ENCODE measurements at places on chromosomes 16 and 17. TPM values are rescaled to one million over a fixed set of nuclear protein-coding genes. Genes with fewer than 3 reads are reported as not detected.

Gene ABCA3
- not detected for total RNA-seq

DNA sequence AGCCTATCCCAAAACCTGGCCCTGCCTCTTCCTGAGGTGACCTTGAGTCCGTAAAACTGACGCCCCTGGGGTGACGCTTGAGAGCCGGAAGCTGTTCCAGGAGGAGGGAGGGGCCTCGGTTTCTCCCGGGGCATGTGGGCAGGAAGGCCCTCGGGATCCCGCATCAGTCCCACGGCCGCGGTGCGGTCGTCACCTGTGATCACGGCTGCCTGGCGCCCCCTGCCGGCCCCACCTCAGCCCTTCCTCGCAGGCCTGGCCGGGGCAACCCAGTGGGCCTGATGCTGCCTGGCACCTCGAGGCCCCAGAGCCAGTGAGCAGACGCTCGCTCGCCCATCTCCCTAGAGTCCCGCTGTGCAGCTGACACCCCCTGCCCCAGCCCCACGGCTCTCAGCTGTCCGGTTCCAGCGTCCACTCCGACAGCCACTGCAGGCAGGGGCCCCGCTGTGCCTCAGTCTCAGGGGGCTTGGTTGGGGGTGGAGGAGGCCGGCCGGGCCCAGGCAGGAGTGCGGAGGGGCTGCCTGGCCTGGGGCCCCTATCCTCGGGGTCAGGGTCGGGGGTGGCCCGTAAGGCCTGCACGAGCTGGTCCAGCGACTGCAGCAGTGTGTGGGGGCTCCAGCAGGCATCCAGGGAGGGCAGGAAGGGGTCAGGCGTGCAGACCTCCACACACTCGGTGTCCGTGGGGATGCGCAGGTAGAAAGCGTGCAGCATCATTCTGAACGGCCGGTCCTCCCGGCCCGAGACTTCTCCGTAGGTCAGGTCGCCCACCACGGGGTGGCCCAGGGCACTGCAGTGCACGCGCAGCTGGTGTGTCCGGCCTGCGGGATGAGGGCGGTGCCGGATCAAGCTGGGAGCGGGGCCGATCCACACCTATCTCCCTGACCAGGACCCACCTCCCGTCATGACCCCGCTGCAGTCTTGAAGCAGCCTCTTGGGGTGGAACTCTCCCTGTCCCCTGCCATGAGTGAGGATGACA, 2.3 kb downstream of the RPUSD1 start:
- peaks cover 58% of the 10 kb centered on the region for H3K36me3 ChIP-seq
- peaks cover 15% of the 10 kb centered on the region for H3K27me3 ChIP-seq
- peaks cover 25% of the 10 kb centered on the region for H3K4me1 ChIP-seq

DNA sequence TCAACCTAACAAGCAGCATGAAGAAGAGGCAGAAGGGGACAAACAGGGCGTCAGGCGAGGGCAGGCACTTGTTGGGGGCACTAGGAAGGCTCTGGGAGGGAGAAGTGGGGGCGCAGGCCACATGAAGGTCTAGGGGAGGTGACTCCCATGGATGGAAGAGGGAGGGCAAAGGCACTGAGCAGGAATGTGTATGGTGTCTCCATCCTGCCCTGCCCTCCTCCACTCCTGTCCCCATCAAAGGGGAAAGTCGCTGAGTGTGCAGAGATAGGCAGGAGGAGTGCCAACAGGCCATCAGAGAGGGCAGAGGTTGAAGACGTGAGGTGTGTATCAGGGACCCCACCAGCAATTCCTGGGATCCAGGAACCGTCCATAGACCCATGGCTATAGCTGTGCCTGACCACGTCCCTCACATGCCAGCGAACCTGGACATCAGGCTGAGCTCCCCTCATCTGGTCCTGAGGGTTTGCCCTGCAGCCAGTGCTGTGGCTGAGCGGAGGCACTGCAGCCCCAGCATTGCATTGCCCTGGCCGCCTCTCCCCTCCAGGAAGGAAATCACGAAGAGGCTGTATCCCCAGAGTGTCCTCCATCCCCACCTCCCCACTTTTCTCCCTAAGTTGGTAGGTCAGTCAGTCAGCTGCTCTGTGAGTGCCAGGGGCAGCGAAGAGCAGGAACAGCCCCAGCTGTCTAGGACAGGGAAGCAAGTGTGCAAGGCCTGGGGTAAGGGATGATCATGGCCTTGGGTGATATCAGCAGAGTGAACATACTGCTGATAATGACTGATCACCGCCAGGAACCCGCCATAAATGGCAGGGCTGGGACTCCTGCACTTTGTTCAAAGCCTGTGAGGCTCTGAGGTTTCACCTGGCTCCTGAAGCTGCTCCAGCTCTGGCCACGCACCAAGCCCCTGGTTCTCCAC, 6.2 kb upstream of the CYB561 start:
- DNase-seq, result no peak
- no peak overlapping the region for H3K27ac ChIP-seq
- peaks cover 18% of the 10 kb centered on the region for H3K4me1 ChIP-seq
- no peak overlapping the region for H3K4me3 ChIP-seq
- no peaks in the 10 kb centered on the region for H3K27me3 ChIP-seq

- H3K27me3 ChIP-seq, result peaks cover 31% of the 10 kb centered on the region
- no peaks in the 10 kb centered on the region for H3K36me3 ChIP-seq
- H3K4me1 ChIP-seq, result no peaks in the 10 kb centered on the region
- H3K4me3 ChIP-seq, result no peak overlapping the region
- DNase-seq, result no peak
These were observed 29.8 kb upstream of the SPPL2C start for GRCh38 chr17:45814622-45815606.

Gene GDPD3
- total RNA-seq, result 0.50 TPM

GRCh38 chr16:30665830-30666190, 7.6 kb downstream of the FBRS start:
- H3K27ac ChIP-seq, result no peak overlapping the region
- peaks cover 90% of the 10 kb centered on the region for H3K36me3 ChIP-seq
- H3K27me3 ChIP-seq, result no peaks in the 10 kb centered on the region

DNA sequence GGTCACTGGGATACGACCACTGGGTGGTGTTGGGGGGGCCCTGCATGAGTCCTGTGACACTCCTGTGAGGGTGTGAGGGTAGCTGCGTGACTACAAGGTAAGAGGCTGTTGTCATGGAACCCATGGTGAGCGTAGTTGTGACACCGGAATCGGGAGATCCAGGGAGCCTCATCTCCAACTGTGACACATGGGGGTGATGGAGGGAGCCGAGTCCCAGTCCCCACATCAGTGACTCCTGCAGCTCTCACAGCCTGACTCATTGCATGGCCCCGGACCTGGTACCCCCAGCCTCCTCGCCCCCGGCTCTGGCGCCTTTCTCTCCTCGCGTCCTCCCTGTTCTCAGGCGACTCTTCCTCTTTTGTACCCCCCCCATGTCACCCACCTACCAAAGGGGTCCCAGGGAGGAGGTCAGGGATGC, 14.2 kb downstream of the CDH16 start:
- H3K27ac ChIP-seq, result no peak overlapping the region
- DNase-seq, result no peak
- no peaks in the 10 kb centered on the region for H3K27me3 ChIP-seq
- no peak overlapping the region for H3K4me3 ChIP-seq
- peaks cover 21% of the 10 kb centered on the region for H3K4me1 ChIP-seq

GRCh38 chr17:63998050-63998720, at the start of gene PRR29:
PRR29 (plus strand) TSS chr17:63998351; CDS start chr17:63998365, 14 bp downstream.
- DNase-seq, result peak; percentile 26
- H3K27me3 ChIP-seq, result peaks cover 45% of the 10 kb centered on the region
- H3K4me3 ChIP-seq, result peak within 1 kb of the TSS; percentile 35
- no peak within 1 kb of the TSS for H3K27ac ChIP-seq
- no peaks in the 10 kb centered on the region for H3K36me3 ChIP-seq
- peaks cover 8% of the 10 kb centered on the region for H3K4me1 ChIP-seq

Gene HOXB8
- total RNA-seq, result not detected

Gene TMC7
- total RNA-seq, result 0.22 TPM

GRCh38 chr16:23676924-23677480, 1.7 kb upstream of the PLK1 start:
- H3K4me1 ChIP-seq, result peaks cover 24% of the 10 kb centered on the region
- H3K27ac ChIP-seq, result no peak overlapping the region
- DNase-seq, result no peak
- H3K4me3 ChIP-seq, result no peak overlapping the region
- no peaks in the 10 kb centered on the region for H3K27me3 ChIP-seq

DNA sequence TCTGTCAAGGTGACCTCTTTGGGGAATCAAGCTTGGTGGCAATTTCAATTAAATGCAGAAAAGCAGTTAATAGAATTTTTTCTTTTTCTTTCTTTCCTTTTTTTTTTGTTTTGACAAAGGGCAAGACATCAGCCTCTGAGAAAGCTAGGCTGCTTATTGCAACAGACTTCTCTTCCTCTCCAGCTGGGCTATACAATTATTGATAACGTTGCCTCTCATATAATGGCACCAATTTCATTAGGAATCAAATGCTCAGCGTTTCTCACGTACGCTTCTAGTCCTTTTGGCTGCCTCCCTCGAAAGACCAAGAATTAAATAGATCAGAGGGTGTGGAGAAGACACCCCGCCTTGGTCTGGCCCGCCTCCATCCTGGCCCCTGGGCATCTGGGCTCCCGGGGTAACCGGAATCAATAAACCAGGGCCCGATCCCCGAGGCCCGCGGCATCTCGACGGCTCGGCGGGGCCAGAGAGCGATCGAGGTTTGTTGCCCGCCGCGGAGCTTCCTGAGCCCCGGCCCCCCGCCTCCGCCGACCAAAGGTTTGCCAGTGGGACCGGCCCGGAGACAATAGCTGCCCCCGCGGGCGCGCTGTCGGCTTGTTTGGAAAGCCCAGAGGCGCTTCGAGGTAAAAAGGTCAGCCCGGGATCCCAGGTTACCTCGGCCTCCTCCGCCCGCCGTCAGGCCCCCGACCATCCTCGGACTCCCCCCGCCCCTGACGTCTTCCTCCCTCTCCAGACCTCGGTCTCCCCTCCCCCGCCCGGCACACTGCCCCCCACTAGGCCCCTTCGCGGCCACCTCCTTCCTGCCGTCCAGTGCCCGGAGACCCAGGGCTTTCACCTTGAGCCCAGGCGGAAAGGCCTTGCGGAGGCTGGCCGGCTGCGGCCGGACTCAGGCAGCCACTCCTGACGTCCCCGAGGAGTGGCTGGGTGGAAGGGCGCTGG, 3.9 kb downstream of the HOXB1 start:
- DNase-seq, result no peak
- no peak overlapping the region for H3K27ac ChIP-seq
- no peaks in the 10 kb centered on the region for H3K27me3 ChIP-seq
- H3K4me3 ChIP-seq, result no peak overlapping the region
- H3K4me1 ChIP-seq, result 0 out of 2 replicates have a peak, but pooled peaks cover 5% of the 10 kb centered on the region

Gene ARMC7
- 6.6 TPM for total RNA-seq

GRCh38 chr17:74864866-74865395, 5.2 kb upstream of the GRIN2C start:
- H3K27me3 ChIP-seq, result peaks cover 25% of the 10 kb centered on the region
- no peaks in the 10 kb centered on the region for H3K36me3 ChIP-seq
- H3K4me1 ChIP-seq, result peaks cover 7% of the 10 kb centered on the region
- no peak overlapping the region for H3K4me3 ChIP-seq
- H3K27ac ChIP-seq, result no peak overlapping the region

Gene HS3ST2
- not detected for total RNA-seq

Gene TEKT5
- total RNA-seq, result not detected

Gene COPZ2
- total RNA-seq, result 21.1 TPM

Gene RCVRN
- total RNA-seq, result not detected

GRCh38 chr16:81251871-81252270, 13.4 kb downstream of the BCO1 start:
- peak; percentile 85 for DNase-seq
- H3K27me3 ChIP-seq, result no peaks in the 10 kb centered on the region
- peaks cover 13% of the 10 kb centered on the region for H3K4me1 ChIP-seq
- H3K4me3 ChIP-seq, result no peak overlapping the region

DNA sequence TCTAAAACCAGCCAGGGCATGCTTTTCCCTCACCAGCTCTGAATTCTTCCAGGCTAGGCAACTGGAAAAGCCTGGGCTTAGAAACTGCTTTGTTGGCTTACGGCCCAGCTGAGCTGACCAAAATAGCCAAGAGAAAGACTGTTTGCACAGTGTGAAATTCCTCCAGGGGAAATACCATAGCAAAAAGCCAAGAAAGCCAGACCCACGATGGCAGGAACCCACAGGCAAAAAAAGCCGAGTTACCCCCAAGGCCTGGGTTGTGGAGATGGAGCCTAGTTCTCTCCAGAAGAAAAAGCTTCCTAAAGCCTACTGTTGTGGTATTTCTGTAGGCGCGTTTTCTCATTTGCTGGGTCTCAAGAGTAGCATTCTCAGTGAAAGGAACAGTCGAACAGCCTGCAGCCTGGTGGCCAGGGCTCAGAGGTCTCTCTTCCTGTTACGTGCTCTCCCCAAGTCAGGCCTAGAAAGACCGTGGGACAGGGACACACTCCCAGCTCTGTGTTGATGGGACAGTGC, 9.2 kb downstream of the SP2 start:
- H3K27me3 ChIP-seq, result no peaks in the 10 kb centered on the region
- H3K27ac ChIP-seq, result no peak overlapping the region
- H3K4me1 ChIP-seq, result peaks cover 5% of the 10 kb centered on the region
- DNase-seq, result peak; percentile 45
- H3K4me3 ChIP-seq, result no peak overlapping the region
- H3K36me3 ChIP-seq, result peaks cover 12% of the 10 kb centered on the region

Gene NPW
- not detected for total RNA-seq

- H3K27ac ChIP-seq, result no peak overlapping the region
- no peak overlapping the region for H3K4me3 ChIP-seq
- H3K36me3 ChIP-seq, result no peaks in the 10 kb centered on the region
- DNase-seq, result no peak
These were observed 102.7 kb upstream of the NOL11 start for GRCh38 chr17:67615011-67615561.

- H3K27me3 ChIP-seq, result no peaks in the 10 kb centered on the region
- no peak overlapping the region for H3K4me3 ChIP-seq
- H3K27ac ChIP-seq, result no peak overlapping the region
- peaks cover 63% of the 10 kb centered on the region for H3K36me3 ChIP-seq
- H3K4me1 ChIP-seq, result no peaks in the 10 kb centered on the region
- no peak for DNase-seq
These were observed 8.5 kb downstream of the BFAR start for GRCh38 chr16:14641206-14641605.

DNA sequence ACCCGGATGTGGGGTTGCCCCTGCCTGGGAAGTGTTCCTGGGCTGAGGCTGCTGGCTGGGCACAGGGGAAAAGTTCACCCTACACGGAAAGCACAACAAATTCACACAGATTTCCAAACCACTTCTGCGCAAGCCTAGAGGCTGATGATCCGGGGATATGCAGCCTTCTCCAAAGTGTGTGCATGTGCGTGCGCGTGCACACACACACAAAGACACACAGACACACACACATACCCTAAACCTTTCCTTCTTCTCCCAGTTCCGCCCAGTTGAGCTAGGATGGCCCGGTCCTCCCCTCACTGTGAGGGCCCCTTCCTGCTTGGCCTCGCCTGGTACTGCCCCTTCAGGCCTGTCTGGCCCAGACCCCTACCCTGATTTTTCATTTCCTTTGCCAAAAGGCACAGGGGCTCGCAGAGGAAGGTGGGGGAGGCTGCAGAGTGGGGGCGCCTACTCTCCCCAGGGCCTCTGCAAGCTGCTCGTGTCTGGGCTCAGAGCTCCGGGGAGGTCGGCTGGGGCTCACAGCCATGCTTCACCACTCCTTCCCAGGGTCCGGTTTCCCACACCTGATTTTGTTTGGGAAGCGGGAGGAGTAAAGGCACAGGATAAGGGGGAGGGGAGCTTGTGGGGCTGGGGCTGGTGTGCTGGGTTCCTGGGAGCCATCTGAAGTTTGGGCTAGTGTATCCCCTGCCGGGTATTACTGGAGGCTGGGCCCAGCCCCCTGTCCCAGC, 144.7 kb downstream of the ENGASE start:
- H3K36me3 ChIP-seq, result no peaks in the 10 kb centered on the region
- H3K4me3 ChIP-seq, result no peak overlapping the region
- no peak for DNase-seq
- H3K27ac ChIP-seq, result no peak overlapping the region
- H3K27me3 ChIP-seq, result peaks cover 98% of the 10 kb centered on the region
- no peaks in the 10 kb centered on the region for H3K4me1 ChIP-seq

Measured in SJSA1 (cell line).